ENCODE measurements at places on chromosomes 3 and 15.

DNA sequence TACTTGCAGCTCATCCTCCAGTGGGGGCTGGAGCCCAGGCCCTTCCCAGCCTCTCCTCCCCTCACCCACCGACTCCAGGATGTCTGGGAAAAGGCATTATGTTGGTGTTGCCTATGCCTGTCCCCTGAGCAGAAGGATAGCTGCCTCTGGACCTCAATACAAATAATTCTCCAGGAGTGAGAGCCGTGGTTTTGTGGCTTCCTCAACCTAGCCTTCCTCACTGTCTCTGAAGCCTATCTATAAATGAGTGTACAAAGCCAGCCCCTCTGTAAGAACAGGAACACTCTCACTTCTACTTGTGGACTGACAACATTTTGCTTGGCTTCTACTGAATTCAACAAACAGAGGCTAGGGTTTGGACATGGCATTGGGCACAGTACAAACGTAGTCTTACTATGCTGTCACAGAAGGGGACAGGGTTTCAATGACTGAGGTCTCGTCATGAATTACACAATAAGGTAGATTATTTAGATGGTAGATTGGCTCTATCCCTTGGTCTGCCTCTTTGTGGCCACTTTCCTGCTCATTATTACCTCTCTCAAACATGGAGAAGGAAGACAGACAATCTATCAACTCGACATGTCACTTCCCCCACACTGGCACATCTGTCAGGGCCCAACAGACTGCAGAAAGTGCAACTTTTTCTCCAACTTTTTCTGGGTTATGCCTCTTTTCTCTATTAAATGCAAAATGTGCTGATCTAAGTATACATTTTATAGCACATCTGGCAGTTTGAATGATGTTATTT is 82.8 kb upstream of the MEX3B start:
- no peak for DNase-seq

- DNase-seq, result no peak
Measured at GRCh38 chr3:180306691-180307090, 270.0 kb upstream of the PEX5L start.

DNA sequence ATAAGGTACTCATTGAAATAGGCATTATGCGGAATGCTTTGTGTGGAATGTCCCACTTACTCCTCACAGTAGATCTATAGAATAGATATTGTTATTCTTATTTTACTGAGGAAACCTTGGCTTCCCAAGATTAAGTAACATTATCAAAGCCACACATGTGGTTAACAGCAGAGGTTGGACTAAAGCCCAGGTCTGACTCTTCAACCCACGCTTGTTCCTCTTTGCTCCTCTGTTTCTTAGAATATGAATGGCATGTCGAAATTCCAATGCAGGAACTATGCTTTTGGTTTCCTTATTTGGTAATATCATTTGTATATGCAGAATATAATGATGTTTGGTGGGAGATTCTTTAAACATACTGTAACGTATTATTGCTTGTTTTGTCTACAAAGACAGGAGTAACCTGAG is 818.8 kb upstream of the LMCD1 start:
- DNase-seq, result no peak

GRCh38 chr3:44516230-44516629 is 38.8 kb upstream of the ZNF445 start:
- no peak for DNase-seq

- DNase-seq, result no peak
Measured at GRCh38 chr3:173799060-173799816, 401.7 kb downstream of the NLGN1 start.

DNA sequence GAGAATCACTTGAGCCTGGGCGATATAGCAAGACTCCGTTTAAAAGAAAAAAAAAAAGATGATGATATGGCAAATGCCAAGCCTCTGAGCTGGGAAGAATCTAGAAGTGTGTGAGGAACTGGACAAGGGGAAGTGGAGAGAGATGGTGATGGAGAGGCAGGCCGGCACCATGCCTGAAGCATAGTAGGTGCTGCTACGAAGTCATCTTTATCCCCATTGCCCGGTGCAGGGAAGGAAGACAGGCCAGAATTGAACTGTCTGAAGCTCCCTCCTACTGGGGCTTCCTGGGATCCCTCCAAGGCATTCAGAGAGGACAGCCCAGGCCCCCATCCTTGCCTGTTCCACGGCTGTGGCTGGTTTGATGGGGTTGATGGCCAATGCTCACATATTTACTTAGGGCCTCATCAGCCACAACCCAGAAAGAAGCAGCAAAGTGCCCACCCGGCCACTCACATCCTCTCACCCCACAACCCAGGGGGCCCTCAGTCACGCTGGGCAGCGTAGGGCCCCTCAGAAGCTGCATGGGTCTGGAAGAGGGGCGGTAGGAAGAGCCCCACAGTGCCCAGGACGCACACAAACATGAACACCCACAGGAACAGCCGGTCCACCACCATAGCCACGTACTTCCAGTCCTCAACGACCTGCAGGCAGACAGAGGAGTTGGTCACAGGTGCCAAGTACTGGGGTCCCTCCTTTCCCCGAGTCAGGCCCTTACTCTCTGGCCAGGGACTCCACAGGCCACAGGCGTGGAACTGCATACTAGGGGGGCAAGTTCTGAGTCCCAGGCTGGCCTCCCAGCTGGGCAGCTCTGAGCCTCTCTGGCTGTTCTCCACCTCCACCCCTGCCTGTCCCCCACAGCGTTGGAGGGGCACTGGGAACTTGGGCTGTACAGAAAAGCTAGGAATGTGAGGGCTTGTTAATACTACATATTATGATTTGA is 4.1 kb upstream of the CHRNA3 start:
- DNase-seq, result no peak

DNA sequence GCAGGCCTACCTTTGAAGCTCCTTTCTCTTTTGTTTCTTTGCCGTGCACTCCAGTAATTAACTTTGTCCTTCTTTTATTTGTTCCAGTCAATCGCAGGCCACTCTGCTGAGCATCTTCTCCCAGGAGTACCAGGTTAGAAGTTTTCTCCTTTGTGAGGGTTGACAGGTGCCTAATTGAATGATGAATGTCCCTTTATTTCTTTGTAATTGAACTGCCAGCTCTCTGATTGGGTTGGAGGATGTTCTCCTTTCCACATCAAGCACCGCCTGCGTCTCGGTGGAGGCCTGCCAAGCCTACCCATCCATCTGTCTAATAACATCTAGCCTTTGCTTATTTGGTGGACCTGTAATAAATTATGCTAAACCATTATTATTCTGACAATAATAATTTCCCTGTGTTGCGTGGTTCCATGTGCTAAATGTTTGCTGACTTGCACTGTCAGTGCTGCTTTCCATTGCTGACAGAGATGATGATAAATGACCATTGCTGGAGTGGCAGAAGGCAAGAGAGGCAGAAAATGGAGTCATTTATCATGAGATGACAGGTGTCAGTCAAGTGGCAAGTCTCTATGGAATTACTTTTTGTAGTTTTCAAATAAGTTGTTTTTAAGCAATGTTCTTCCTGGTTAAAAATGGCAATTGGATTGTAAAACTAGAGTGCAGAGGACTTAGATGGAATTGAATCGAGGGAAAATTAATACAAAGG is 64.9 kb downstream of the CDIN1 start:
- DNase-seq, result no peak

DNA sequence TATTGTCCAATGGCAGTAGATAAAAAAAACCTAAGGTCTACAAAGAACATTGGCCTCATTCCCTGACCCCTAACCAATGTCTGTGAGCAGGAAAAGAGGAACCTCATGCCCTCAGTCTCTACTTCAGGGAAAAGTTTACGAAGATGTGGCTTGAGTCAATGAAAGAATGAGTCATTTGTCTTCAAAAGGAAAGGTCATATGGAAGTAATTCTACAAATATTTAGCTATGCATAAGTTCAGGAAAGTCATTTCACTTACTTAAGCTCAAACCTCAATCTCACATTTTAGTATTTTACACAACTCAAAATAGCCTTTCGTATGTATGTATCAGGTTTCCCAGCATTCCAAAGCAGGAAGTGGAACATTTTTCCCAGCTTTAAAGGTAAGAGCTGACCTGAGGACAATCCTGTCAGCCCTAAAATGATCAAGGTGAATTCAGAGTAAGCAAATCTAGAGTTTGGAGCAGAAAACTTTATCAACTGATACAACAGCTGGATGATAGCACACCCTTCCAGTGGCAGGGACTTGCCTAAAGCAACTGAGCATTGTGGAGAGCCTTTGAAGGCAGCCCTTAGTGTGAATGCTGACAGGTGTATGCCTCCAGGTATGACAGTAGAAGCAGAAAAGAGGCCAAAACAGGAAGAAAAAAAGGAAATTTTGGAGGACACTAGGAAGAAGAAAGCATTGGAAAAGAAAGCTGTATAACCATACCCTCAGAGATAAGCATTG is 53.9 kb upstream of the ACKR4 start:
- no peak for DNase-seq

- no peak for DNase-seq
Measured at GRCh38 chr15:78676424-78677110, 35.6 kb upstream of the CHRNB4 start.

GRCh38 chr3:197363553-197364409 is 65.4 kb upstream of the DLG1 start:
- no peak for DNase-seq

DNA sequence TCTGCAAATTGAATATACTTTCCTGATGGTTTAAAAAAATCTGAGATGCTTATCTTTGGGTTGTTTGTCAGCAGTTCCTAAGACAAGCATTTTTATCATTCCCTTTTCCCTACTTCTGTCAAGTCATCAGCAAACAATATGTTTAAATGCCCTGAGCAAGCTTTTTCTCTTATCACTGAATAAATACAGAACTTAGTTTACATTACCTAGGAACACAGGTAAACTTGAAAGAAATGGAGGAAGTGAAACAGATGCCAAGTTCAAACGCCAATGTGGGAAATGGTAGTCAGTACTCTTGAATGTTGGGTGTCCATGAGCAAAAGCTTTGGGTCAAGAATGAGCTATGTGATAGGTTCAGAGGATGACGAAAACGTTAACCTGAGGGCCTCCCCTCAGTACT is 17.2 kb upstream of the TCAIM start:
- no peak for DNase-seq

DNA sequence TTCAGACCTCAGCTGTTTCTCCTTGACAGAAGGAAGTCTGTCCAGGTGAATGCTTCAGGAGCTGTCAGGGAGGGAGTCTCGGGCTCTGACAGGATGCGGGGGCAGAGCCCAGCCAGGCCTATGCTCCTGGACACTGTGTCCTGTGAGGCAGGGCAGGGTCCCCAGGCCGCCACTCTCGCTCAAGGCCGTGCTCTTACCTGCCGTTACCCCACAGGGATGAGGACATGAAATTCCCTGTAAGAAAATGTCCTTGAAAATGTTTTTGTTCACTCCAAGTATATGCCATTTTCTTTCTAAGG is 63.9 kb downstream of the BOC start:
- DNase-seq, result no peak

GRCh38 chr3:24367664-24368264 is 126.9 kb downstream of the THRB start:
- no peak for DNase-seq

DNA sequence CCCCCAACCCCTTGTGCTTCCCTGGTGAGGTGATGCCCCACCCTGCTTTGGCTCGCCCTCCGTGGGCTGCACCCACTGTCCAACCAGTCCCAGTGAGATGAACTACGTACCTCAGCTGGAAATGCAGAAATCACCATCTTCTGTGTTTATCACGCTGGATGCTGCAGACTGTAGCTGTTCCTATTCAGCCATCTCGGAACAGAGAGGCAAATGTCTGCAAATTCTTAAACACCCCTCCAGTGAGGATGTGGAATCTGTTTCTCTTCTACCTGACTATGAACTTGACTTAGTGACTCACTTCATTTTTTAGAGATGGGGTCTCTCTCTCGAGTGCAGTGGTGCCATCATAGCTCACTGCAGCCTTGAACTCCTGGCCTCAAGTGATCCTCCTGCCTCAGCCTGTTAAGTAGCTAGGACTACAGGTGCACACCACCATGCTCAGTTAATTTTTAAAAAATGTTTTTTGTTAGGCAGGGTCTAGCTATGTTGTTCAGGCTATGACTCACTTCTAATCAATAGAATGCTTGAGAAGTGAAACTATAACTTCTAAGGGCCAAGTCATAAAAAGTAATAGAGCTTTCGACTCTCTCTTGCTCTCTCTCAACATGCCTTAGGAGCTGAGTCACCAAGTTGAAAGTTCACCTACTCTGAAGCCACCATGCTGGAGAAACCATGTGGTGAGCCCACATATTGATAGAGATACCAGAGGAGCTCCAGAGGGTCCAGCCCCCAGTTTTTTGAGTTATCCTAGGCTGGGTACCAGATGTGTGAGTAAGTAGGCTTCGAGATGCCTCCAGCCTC is 11.5 kb upstream of the PARP14 start:
- peak; percentile 21 for DNase-seq

DNA sequence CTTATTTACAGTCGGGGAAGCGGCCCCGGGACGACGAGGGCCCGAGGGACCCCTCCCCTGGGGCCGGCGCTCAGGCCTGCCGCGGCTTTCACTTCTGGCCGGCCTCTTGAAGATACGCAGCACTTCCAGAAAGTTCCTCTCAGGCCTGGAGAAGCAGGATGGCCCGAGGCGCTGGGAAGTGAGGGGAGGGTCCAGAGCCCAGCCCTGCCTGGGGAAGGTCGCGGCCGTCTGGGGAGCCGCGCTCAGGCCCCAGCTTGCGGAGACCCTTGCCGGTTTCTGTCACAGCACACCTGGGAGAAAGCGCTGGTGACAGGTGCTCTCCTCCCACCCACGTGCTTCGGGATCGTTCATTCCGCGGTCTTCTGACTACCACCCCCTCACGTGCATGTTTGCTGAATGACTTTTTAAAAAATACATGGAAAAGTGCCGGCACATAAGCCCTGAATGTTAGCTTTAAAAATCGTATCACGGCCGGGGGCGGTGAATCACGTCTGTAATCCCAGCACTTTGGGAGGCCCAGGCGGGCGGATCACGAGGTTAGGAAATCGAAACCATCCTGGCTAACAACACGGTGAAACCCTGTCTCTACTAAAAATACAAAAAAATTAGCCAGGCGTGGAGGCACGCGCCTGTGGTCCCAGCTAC is 727 bp upstream of the TM2D3 start:
- peak; percentile 35 for DNase-seq

DNA sequence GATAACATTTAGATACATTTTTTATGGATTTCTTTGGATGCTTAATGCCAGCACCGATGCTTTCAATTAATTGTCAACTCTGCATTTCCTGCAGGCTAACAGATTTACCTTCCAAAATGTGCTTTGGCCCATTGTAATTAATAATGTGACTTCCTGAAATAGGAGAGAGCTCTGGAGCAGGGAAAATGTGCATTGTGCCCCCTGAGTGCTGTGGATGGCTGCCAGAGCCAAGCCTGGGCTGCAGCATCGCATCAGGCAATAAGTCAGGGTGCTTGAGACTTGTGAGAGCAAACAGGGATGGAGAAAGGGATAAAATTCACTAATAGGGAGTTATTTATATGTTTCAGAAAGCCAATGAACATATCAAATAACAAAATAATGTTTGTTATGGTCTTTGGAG is 133.8 kb downstream of the MOBP start:
- DNase-seq, result no peak
